ENCODE measurements at places on chromosomes 11 and 22.

GRCh38 chr22:40637183-40638150, 948 bp upstream of the MRTFA start:
- H3K27ac ChIP-seq = peak overlapping the region; percentile 97
- peak; percentile 70 for DNase-seq
- no peaks in the 10 kb centered on the region for H3K36me3 ChIP-seq
- peak overlapping the region; percentile 83 for H3K4me3 ChIP-seq
- peaks cover 34% of the 10 kb centered on the region for H3K4me1 ChIP-seq
- no peaks in the 10 kb centered on the region for H3K27me3 ChIP-seq

DNA sequence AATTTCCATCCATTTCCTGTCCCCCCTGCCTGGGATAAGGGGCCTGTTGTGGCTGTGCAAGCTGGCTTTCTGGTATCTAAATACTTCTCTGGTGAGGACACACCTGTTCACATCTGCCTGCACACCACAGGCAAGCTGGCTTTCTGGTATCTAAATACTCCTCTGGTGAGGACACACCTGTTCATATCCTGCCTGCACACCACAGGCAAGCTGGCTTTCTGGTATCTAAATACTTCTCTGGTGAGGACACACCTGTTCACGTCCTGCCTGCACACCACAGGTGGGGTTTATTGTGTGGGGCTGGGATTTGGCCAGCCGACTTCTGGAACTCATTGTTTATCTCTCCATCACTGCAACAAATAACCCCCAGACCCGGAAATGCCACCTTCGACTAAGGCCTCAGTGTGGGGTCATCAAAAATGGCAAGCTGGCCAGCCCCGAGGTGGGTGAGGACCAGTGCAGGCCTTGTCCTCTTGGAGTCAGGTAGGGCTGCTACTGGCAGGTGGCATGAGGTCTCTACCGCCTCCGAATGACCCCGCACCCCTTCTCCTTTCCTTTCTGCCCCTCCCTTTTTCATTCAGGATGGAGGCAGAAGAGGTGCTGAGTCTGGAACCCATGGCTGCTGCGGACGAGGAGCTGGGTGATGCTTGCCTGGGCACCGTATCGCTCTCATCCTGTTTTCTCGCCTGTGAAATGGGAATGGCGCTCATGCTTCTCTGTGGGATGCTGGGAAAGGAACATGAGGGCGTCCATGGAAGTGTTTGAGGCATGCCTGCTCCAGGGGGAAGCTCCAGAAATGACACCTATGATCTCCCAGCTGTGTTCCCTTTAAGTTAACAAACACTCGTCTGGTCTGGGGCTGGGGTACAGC, 43.5 kb upstream of the MYEOV start:
- no peak for DNase-seq
- H3K27me3 ChIP-seq = peaks cover 15% of the 10 kb centered on the region
- no peak overlapping the region for H3K27ac ChIP-seq
- no peak overlapping the region for H3K4me3 ChIP-seq

- no peaks in the 10 kb centered on the region for H3K36me3 ChIP-seq
- no peaks in the 10 kb centered on the region for H3K27me3 ChIP-seq
- H3K4me3 ChIP-seq = no peak overlapping the region
- H3K27ac ChIP-seq = no peak overlapping the region
- DNase-seq = no peak
Measured at GRCh38 chr11:24515632-24516031, 18.8 kb downstream of the LUZP2 start.

DNA sequence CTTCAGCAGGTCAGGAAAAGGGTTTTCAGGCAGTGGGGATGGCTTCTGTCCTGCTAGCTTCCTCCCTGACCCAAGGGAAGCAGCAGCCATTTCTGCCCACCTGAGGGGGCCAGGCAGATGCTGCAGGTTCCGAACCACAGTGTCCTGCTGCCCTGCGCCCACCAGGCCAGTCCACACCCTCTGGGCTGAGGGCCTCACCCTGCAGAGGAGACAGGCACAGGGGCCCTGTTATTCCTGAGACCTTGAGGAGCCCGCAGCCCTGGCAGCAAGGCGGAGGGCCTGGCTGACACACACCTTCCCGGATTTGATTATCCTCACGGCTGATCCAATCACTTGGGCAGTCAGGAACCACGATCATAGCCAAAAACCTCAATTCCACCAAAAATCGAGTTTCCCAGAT, 725.8 kb downstream of the BRD1 start:
- no peak for DNase-seq
- no peak overlapping the region for H3K27ac ChIP-seq
- H3K4me1 ChIP-seq = no peaks in the 10 kb centered on the region
- H3K4me3 ChIP-seq = no peak overlapping the region

DNA sequence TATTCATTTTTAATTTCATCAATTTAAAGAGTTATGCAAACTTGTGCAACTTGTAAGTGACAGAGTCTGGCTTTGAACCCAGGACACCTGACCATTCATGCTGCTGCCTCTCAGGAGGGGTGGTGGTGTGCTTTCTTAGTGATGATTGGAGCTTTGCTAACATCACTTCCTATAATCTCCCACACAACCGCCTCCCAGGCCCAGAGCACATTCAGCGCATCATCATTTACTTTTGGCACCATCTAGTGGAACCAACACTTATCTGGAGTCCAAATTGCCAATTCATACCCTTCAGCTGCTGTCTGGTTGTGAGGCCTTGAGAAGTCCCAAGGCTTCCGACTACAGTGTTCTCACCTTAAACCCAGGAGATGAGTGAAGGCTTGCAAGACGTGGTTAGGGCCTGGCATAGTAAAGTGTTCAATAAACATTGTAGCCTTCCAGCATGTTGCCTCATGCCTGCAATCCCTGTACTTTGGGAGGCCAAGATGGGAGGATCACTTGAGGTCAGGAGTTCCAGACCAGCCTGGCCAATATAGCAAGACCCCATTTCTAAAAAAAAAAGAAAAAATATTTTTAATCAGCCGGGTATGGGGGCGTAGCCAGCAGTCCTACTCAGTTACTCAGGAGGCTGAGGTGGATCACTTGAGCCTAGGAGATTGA, 1.1 kb upstream of the TTLL1 start:
- peaks cover 26% of the 10 kb centered on the region for H3K4me1 ChIP-seq
- DNase-seq = peak; percentile 47
- H3K27ac ChIP-seq = peak overlapping the region; percentile 60
- no peaks in the 10 kb centered on the region for H3K27me3 ChIP-seq
- peak overlapping the region; percentile 91 for H3K4me3 ChIP-seq
